ENCODE measurements at places on chromosomes 5 and 9.

- peak; percentile 13 for DNase-seq
These were observed 1107.0 kb upstream of the SEMA6A start for GRCh38 chr5:117681431-117682254.

DNA sequence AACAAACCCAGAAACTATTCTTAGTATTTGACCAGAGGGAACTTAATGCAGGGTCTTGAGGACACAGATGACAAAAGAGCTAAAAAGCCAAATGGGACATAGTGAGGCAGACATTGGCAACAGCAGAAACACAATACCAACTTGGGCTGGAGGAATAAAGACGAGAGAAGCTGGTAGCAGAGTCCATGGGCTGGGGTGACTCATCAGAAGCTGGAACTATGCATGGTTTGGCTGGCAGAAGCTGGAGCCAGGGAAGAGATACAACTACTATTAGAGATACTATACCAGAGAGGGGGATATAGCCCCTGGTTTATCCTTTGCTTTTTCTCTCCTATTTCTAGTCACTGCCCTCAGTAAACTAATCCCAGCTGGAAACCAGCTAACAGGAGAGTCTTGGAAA lies 29.2 kb upstream of the DPYSL3 start:
- DNase-seq: no peak

DNA sequence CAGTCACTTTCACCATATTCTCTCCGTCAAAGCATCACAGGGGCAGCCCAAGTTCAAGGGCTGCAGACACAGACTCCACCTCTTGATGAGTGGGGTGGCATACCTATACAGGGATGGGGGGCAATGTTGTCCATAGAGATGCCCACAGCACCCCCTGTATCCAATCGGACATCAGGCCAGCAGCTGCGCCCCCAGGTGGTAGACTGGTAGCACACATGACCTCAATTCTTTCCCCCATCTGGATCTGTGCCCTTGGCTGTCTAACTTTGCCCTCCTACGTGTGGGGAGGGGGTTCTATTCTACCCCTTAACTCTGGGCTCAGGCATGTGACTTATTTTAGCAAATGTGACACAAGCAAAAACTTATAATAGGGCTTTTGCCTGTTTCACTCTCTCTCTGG lies 84.0 kb upstream of the SLC25A48 start:
- peak; percentile 21 for DNase-seq

DNA sequence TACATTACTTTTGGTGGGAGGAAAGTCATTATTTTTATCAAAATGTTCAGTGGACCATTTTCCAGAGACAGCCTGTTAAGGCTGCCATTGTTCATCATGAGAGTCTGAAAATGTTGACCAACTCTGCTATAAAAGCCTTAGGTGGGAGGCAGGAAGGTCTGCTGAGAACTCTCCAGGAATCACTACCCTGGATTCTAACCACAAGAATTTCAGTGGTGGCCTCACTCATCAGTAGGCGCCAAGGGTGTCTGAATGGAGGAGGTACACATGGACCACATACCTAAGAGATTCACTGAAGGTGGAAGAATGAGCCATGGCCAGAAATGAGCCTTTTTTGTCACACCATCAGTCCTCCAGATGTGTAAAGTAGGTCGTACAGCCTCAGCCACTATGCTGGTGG lies 21.0 kb upstream of the TLX3 start:
- DNase-seq: no peak

DNA sequence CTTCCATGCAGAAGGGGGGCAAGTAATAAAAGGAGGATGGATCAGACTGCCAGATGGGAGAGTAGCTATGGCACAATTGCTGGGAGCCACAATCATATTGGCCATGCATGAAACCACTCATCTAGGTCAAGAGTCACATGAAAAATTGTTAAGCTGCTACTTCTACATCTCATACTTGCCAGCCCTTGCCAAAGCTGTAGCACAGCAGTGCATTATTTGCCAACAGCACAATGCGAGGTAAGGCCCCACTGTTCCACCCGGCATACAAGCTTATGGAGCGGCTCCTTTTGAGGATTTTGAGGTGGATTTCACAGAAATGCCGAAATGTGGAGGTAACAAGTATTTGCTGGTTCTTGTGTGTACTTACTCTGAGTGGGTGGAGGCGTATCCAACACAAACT lies 109.9 kb upstream of the EPB41L4A start:
- DNase-seq: no peak

DNA sequence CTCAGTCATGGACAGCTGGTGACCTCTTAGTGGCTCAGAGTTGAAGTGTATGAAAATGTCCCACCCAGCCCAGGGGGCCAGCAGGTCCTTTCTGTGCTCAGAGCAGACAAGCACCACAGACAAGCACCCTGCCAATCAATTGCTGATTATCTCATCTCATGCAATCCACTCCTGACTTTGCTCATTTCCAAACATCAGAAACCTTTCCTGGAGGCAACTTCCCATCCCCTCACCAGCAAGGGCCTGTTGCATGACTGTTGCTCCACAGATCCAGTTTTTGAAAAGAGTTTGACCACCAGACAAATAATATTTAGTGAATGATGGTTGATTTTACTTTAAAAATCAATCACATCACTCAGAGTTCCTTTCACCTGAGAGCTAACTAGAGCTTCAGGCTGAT lies 397.3 kb upstream of the KLF4 start:
- DNase-seq: no peak

GRCh38 chr9:92648474-92648971 lies 21.4 kb downstream of the IPPK start:
- DNase-seq: no peak

- DNase-seq: peak; percentile 21
These were observed 31.5 kb downstream of the RAPGEF1 start for GRCh38 chr9:131708226-131709002.

DNA sequence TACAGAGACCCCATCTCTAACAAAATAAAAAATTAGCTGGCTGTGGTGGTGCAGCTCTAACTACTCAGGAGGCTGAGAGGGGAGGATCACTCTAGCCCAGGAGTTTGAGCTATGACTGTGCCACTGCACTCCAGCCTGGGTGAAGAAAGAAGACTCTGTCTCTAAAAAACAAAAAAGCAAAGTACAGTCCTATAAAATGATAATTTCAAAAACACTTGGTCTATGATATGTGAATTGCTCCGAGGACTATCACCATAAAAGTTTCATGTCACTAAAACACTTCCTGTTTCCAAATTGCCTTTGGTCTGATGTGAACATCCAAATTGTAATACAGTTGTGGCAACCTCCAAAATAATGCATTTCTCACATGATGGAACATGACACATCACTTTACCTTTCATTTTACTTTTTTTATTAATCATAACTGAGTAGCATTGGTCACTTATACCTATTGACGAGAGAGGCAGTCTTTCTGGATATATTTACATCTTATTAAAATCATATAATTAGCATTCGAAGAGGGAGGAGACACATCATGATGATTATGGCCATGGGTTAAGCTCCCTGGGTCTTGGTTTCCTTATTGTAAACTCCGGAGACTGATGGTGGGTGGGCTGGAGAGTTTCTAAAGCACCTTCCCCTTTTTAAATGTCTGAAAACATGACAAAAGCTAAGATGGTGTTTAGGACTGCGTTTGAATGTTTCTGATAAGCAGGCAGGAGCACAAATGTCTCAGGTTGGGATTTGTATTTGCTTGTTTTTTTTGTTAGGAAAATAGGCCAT lies 25.8 kb upstream of the CD180 start:
- DNase-seq: peak; percentile 76

DNA sequence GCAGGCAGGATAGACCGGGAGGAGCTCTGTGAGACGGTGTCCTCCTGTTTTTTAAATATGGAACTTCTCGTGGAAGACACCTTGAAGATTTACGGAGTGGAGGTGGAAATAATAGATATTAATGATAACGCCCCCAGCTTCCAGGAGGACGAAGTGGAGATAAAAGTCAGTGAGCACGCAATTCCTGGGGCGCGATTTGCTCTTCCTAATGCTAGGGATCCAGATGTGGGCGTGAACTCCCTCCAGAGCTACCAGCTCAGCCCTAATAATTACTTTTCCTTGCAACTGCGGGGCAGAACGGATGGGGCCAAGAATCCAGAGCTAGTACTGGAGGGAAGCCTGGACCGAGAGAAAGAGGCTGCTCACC lies 621 bp downstream of the PCDHGA11 start:
- DNase-seq: no peak

- no peak for DNase-seq
These were observed 8.7 kb upstream of the MYOT start for GRCh38 chr5:137858954-137859353.

DNA sequence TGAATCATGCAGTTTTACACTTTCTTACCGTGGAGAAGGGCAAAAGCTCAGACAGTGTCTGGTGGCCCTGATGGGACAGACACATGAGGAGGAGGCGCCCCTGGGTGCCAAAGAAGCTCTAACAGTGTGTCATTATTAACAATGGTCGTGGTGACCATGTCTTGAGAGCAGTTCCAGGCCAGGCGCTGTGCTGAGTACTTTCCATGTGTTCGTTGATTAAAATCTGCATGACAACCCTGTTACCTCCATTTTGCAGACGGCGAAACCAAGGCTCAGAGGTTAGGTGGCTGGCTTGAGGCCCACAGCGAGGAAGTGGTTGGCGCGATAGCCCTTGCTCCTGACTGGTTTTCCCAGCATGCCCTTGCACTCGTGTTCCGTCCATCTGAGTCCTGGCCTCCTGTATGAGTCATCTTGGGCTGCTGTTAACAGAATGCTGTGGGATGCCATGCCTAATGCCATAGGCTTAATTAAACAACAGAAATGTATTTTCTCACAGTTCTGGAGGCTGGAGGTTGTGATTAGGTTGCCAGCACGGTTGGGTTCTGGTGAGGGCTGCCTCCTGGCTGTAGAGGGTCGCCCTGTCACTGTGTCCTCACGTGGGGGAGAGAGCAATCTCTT lies 92.0 kb downstream of the AMBP start:
- DNase-seq: no peak

DNA sequence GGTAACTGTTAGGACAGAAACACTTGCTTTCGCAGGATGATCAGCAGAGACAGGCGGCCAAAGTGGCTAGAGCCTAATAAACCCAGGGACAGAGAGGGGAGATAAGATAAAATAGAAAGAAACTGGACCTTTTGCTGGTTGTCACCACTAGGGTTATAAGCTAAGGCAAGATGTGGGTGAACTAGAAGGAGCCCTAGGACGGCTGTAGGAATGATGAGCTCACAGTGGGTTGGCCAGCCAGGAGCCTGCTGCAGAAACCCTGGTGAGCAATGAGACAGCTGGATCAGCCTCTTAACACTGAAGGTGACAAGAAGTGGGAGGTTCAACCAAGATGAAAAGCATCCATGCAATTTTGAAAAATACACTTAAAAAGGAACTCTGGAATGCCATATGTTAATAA lies 13.5 kb downstream of the CTNND2 start:
- no peak for DNase-seq

DNA sequence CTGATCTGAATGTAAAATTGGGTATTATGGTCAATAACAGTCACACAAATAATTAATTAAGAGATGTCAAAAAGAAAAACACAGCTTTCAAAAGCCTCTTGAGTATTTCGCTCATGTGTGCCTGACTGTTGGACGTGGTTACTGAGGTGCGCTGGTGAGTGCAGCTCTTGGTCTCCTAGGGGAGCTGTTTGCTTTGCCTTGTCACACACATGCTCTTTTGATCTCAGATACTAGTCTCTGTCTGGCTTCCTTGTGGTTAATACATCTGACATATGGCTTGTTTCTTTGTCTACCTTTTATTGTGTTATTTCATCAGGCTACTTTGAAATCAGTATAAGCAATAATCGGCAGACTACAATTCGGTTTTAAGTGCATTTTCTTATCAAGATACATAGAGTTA lies 51.5 kb downstream of the PCSK1 start:
- DNase-seq: peak; percentile 95

DNA sequence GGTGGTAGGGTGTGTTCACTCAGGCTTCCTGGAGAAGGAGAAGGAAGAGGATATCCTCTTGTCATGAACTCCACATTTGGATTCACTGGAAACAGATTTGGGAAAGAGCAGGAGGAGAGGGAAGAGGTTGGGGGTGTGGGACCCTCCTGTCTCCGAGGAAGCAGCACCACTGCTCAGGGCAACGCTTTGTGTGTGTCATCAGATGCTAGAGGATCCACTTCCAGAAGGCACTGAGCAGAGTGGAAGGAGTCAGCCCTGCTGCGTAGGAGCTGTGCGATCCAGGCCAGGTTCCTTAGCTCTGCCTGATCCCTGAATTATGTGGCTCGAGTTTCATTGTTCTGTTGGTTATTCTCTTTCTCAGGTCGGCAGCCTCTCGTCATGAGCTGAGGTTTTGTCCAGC lies 37.3 kb upstream of the TJP2 start:
- DNase-seq: no peak

GRCh38 chr9:91331849-91332248 lies 29.9 kb downstream of the AUH start:
- no peak for DNase-seq
